ENCODE measurements at places on chromosomes 6 and 20.

DNA sequence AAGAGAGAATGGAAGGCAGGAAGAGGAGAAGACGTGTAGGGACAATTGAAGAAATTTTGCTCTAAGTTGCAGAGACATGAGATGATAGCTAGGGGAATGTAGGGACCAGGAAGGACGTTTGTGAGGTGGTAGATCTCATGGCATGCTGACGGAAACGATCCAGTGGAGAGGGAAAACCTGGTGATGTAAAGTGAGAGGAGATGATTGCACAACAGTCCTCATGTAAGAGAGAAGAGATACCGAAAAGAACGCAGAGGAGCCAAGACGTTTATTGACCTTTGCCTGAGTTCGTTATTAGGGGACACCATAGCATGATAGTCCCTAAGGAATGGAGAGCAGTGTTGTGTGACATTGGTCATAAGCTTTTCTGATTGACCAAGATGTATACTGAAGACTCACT is 55.3 kb downstream of the IGF2R start:
- no peak for DNase-seq

GRCh38 chr6:87115402-87116135 is 20.7 kb upstream of the CGA start:
- DNase-seq, result no peak

- no peak for DNase-seq
These were observed 66.4 kb upstream of the PDE10A start for GRCh38 chr6:165729307-165729936.

DNA sequence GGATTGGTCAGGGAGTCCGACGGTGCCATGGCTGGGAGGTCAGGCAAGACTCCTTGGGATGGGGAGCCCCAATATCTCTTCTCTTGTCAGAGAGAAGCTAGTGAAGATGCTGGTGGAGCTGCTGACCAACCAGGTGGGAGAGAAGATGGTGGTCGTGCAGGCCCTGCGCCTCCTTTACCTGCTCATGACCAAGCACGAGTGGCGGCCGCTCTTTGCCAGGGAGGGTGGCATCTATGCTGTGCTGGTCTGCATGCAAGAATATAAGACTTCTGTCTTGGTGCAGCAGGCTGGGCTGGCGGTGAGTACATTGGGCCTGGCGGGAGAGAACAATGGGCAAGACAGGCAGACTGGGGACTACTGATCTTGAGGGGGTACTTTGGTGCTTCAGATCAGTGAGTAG is 10.9 kb downstream of the CUL9 start:
- DNase-seq, result no peak

DNA sequence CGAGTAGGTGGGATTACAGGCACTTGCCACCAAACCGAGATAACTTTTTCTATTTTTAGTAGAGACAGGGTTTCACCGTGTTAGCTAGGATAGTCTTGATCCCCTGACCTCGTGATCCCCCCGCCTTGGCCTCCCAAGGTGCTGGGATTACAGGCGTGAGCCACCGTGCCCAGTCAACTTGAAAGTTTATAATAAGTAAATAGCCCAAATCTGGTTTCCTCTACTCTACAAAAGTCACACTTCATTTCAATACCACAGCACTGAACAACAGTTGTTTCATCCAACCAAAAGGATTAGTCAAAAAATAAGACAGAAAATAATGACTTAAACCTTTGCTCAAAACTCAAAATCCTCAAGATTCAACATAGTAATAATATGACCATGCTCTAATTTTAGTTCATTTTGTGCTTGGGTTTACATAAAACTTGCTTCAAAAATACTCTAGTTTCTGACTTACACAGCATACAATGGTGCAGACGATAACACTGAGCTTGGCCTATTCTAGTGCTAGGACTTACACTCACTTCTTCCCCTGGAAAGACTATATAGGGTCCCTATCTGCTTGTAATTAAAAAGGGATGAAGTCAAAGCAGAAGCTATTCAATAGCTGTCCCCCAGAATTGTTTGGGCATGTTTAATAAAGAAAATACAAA is 56.7 kb downstream of the NT5E start:
- no peak for DNase-seq

GRCh38 chr6:151808371-151809241 is 1.1 kb downstream of the ESR1 start:
- no peak for DNase-seq

DNA sequence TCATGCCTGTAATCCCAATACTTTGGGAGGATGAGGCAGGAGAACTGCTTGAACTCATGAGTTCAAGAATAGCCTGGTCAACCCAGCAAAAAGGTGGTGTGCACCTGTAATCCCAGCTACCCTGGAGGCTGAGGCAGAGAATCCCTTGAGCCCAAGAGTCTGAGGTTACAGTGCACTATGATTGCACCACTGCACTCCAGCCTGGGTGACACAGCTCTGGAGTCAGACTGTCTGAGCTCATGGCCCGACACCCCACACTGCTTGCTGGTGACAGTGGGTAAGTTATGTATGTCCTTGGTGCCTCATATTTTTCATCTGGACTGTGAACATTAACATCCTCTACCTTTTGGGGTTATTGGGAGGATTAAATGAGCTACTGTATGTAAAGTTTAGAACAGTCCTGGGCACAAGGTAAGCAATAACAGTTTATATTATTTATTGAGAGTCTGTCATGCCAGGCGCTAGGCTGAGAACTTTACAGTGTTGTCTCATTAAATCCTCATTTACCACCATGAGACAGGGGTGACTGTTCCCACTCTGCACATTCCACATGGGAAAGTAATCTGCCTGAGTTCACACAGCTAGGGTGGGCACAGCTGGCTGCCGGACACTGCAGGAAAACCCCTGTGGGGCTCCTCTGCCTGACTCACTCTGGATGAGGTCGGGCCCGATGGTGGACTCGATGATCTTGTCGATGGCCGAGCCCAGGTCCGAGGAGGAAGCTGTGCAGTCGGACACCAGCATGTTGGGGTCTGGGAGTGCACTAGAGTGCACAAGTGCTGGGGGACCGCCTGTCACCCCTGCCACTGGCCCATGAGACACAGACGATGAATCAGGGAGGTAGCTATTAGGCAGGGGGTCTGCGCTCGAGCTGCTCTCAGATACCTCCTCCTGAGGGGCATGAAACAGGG is 2.9 kb downstream of the ZNF335 start:
- no peak for DNase-seq

GRCh38 chr20:42686057-42686456 is 503.6 kb downstream of the PTPRT start:
- DNase-seq, result no peak

DNA sequence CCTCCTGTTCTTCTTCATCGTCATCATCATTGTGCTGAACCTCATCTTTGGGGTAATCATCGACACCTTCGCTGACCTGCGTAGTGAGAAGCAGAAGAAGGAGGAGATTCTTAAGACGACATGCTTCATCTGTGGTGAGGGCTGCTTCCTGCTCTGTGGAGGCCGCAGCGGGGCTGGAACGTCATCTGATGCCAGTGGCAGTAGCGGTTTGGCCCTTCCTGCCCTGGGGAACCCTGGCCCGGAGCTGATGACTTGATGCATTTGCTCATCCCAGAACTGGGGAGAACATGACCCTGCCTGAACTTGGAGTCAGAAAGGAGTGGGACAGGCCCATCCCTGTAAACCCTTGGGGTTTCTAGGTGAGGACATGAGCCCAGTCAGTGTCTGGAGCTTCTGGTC is 18.7 kb downstream of the UQCC2 start:
- DNase-seq, result peak; percentile 54

DNA sequence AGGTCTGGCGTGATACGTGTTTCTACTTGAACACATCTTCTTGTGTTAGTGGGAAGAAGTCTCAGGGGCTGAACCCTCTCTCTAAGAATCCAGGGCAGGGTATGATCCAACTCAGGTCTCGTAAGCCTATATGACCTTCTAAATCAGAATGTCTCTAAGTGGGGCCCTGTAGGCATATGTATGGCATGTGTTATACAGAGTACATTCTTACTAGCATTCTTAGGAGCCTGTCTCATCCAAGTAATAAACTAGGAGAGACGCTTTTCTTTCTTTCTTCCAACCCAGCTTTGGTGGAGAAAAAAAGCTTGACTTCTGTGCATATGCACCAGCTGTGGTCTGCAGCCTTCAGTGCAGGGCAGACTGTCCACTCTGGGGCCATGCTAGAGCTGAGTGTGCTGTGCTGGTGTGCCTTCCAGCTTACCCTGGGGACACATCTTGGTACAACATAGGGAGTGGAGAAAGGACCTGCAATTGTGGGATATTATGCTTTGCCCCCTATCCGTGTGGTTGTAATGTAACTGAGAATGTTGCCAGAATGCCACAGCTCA is 47.3 kb downstream of the L3MBTL3 start:
- no peak for DNase-seq

GRCh38 chr6:42805297-42805861 is 23.5 kb downstream of the BICRAL start:
- no peak for DNase-seq

DNA sequence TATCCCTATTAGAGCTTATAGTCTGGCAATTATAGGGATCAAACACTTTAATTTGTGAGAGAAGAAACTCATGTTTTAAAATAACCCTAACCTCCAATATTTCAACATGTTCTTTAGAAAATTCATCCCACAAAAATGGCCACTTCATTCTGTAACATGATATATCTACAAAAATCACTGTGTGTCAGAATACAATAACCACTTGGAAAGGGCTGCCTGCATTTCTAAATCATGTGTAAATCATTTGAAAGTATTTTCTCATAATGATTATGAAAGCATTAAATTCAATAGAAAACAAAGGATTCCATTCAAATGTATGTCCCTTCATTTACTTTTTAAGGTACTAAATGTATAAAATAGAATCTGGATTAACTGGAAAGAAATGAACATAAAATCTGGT is 101.4 kb upstream of the NHSL1 start:
- DNase-seq, result no peak

GRCh38 chr6:80696268-80696667 is 589.8 kb downstream of the BCKDHB start:
- DNase-seq, result no peak

- no peak for DNase-seq
These were observed 85.3 kb downstream of the TRMT6 start for GRCh38 chr20:5864873-5865587.

- DNase-seq, result no peak
These were observed 54.8 kb downstream of the SENP6 start for GRCh38 chr6:75656479-75656878.

DNA sequence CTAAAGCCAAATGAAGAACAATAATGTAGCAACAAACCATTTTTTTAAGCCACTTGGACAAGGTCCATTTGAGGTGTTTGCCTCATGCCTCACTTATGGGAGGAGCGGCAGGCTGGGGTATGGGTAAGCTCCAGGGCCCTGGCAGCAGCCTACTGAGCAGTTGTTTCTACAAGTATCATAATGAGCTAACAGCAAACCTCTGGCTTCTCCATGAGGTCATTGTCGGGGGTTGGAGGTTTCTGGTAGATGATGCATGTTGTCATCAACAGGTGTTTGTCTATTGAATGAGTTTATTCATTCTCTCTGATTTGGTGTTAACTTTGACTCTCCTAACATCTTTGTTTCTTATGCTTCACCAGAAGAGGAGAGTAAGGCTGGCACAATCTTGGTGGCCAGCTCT is 150.7 kb downstream of the TBC1D7 start:
- no peak for DNase-seq

DNA sequence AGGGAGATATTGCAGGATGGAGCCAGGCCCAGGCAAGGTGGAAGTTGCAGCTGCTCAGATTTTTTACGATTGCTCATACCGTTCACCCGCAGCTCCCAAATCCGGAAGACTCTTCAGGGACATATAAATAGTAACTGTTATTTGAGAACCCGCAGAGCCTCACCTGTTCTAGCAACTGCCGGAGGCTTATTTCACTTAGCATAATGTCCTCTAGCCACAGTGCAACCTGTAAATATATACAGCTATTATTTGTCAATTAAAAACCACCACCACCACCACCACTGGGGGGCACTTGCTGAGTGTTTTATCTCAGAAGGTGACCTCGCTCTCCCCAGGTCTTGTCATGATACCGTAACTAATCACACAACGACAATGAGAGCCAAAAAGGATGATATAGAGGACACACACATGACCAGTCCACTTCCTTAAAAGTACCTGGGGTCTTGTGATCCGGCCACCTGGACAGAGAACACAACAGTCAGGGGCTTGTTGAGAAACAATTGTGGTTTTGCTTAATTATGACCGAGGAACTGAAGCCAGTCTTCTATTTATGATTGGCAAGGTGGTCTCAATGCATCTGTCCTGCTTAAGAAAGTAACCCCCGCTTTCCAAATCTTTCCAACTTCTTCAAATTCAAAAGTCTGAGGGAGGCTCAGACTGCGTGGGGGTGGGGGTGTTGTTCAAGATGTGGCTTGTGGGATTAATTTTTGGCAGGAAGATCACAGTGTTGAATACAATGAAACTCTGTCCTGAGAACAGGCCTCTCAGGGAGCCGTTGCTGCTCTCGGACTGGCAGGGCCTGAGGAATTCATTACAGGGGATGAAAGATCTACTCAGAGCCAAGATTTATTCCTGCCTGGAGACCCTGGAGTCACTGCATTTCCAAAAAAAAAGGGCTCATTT is 107.7 kb upstream of the PRND start:
- DNase-seq, result peak; percentile 58

DNA sequence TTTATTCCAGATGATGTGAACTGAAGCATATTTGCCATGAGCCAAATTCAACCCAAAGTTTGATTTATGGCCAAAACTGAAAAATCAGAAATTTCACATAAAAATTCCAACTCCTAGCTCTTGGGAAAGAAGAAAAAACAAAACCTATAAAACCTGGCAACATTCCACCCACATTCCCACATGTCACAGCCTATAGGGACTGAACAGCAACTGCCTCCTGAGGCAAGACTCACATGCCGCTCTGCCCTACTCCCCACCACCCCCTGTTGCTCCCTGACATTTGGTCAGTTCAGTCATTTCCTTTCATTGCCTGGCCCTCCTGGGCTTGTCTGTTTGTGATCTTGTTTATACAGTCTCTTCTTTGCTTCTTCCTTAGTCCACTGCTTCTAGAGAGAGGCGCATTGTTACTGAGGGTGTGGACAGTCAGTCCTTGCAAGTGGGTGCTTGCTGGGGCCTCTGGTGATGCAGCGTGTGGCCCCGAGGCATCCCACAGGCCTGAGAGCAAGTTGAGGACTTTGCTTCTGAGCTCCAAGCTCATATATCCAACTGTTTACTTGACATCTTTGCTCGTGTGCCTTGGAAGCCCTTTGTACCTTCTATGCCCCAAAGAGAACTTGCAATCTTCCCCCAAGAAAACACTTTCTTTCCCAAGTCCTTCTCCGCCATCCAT is 31.4 kb downstream of the NFATC2 start:
- no peak for DNase-seq

DNA sequence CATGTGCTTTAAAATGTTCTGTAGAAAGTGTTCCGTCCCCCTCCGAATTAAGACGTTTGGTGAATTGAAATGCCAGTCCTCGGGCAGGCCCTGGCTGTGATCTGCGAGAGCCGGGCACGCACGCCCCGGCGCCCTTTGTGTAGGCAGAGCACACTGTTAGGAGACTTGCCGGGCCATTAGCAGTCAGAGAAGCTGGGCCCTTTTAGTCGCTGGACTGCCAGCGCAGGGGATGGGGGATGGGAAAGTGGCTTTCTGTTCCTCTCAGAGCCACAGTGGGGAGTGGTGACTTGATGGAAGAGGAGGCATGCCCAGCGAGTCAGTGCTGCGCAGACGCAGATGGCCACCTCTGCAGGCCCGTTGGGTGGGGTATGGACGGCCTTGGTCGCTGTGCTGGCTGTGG is 2.2 kb downstream of the PPP1R3G start:
- no peak for DNase-seq

- DNase-seq, result no peak
These were observed 58.4 kb upstream of the IER3 start for GRCh38 chr6:30802731-30803130.

- DNase-seq, result no peak
These were observed 300.9 kb downstream of the CBLN4 start for GRCh38 chr20:55704458-55704857.

- no peak for DNase-seq
These were observed 686 bp downstream of the TMEM170B start for GRCh38 chr6:11538052-11538818.

- DNase-seq, result no peak
These were observed 312.8 kb upstream of the SPTLC3 start for GRCh38 chr20:12695937-12696336.

All from activated effector memory CD4-positive, alpha-beta T cell treated with Interleukin-2 at 50 U/mL for 16 hours (primary cell).